ENCODE measurements at places on chromosomes 16 and 17.

DNA sequence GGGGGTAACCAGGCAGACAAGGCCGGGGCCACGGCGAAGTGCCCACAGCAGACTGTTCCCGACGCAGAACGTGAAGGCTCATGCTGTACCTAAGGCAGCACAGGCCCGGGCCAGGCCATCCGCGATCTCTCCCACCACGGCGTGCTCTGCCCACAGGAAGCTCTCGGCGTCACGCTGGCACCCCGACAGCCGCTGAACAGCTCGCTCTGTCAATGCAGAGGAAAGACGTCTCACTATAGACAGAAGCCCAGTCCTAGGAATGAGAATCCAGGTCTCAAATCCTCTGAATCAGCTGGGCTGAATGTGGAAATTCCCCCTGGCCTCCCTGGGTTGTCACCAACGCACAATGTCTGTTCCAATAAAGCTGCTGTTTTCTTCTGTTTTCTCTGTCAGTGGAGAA lies 21.4 kb downstream of the SERPINF1 start:
- no peak for DNase-seq

- DNase-seq, result no peak
Measured at GRCh38 chr16:82040296-82040695, 5.2 kb downstream of the HSD17B2 start.

DNA sequence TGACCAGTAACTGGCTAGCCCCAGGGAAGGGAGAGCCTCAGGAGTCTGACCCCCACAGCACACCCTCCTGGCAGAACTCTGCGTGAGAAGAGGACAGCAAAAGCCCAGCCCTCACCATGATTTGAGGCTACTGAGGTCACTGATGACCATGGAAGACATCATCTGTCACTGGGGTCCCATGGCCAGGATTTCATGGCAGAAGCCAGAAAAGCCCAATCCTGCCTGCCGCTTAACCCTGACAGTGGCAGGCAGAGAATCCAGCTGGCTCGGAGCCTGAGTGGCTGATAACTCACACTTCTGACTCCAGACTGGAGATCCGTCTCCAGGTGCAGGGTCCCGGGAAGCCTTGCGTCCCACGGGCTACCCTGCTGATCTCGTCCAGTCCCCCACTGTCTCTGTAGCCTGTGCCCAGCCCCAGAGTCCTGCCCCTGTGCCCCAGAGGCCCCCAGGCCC lies 17.5 kb downstream of the GRIN2C start:
- DNase-seq, result no peak

DNA sequence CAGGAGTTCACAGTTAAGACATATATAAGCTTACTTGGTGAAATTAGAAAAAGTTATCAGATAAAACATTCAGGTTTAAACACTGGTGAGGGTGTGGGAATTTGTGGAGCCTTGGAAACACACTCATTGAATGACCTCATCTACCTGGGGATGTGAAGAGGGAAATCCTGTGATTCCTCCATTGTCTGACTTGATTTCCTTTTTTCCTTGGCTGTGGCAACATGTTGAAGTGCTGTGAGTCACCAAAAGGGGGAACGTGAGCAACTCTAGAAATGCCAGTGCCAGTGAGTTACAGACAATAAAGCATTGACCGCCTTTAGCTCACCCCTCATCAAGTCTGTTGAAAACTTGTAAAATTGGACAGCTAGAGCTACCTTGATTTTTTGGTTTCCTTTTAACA lies 1.8 kb downstream of the HMOX2 start:
- DNase-seq, result no peak

DNA sequence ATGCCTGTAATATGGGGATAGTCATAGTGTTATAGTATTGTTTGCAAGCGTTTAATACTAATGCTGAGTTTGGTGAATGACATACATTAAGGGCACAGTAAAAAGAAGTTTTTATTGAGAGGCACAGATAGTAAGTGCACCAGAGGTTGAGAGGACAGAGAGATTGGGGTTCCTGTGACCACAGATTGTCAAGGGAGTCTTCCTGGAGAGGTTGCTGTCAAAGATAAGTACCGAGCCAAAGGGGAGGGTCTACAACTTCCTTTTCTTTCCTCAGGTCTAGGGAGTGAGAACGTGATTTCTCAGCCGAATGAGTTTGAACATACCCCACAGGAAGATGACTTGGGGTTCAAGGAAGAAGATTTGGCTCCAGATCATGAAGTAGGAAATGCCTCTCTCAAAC lies 1.8 kb downstream of the ZNF48 start:
- DNase-seq, result no peak

GRCh38 chr16:88856122-88856827 lies 472 bp downstream of the GALNS start:
- no peak for DNase-seq

GRCh38 chr17:47981462-47981861 lies 10.5 kb downstream of the CDK5RAP3 start:
- DNase-seq, result no peak

DNA sequence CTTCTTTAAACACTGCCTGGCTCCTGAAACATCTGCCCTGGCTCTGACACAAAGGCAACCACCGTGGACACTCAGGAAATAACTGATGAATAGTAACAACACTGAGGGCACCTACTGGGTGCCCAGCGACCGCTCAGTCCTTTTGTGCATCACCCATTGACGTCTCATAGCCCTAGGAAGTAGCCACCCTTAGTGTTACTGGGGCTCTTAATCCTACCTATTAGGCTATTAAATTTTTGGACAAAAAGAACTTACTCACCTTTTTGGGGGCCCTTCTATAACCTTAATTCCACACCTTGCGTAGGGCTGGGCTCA lies 11.7 kb downstream of the PPL start:
- DNase-seq, result no peak

GRCh38 chr17:77501101-77501566 lies 360.4 kb downstream of the SEC14L1 start:
- no peak for DNase-seq

Data from CD8-positive, alpha-beta T cell (primary cell).